Ureter (tissue), 1 donor: ENCODE measurements at places on chromosomes 3 and 15. TPM values are rescaled to one million over a fixed set of nuclear protein-coding genes. Genes with fewer than 3 reads are reported as not detected.

PARP15 gene
- total RNA-seq, result 3.9 TPM

CFAP44 gene
- total RNA-seq, result 19.8 TPM

IMPG2 gene
- total RNA-seq, result 0.31 TPM

ECE2 gene
- total RNA-seq, result 0.81 TPM

- DNase-seq, result no peak
Measured at GRCh38 chr15:98889930-98890695, 117.5 kb downstream of the PGPEP1L start.

DNA sequence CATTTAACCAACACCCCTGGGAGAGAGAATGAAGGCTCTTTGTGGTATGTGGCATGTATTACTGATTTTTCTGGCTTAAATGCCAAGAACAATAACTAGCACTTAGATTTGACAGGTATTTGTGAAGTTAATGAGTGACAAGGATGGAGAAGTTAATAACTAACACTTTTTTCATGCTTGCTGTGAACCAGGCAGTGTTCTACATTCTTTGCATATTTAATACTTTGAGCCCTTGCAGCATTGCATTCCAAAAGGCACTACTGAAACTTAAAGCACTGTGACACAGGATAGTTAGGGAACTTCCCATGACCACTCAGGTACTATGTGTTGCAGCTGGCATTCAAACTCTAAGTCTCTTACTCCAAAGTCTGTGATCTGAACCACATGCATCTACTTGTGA, 650.6 kb downstream of the ZPLD1 start:
- DNase-seq, result no peak

DNA sequence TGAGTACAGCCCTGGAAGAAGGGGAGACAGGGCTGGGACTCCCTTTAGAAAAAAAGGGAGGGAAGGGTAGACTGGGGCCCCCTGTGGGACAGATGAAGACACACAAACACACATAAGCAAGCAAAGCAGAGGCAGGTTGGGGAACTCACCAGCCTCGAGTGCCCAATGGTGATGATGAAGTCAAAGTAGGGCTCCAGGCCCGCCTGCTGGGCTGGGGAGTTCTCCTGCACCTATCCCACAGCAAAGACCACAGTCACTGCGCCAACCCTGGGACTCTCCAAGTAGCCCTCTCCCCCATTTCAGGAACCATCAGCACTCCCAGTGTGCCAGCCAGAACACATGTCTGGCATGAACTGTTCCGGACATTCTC, 4.1 kb downstream of the GORASP1 start:
- peak; percentile 38 for DNase-seq

GRCh38 chr3:136835089-136835812, 16.3 kb downstream of the SLC35G2 start:
- DNase-seq, result no peak

GRCh38 chr3:188916934-188917401, 254.8 kb upstream of the TPRG1 start:
- no peak for DNase-seq

- no peak for DNase-seq
Measured at GRCh38 chr3:107242579-107242978, 134.7 kb upstream of the CCDC54 start.

- DNase-seq, result no peak
Measured at GRCh38 chr3:24389108-24390090, 105.3 kb downstream of the THRB start.

- no peak for DNase-seq
Measured at GRCh38 chr3:117602058-117602644, 892.6 kb downstream of the TUSC7 start.

GRCh38 chr3:139937674-139938279, 2.8 kb downstream of the CLSTN2 start:
- DNase-seq, result peak; percentile 51

GRCh38 chr15:67150023-67150860, 84.8 kb downstream of the SMAD3 start:
- DNase-seq, result peak; percentile 79

DNA sequence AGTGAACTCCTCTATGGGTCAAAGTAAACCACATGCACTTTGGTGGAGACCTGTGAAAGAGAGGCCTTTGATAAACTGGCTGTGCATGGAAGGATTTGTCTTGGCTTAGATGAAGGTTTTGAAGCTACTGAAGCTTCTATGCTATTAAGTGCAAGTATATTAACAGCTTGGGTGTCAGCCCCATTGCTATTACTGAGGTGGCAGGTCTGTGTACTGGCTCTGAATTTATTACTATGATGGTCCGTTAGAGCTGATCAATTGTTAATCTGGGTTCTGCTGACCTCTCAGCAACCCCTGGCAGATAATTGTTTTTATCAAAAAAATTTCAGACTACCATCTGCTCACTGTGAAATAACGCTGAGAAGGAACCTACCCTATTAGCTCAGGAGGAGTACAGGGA, 268.2 kb downstream of the CACNA2D3 start:
- DNase-seq, result no peak

- no peak for DNase-seq
Measured at GRCh38 chr15:37090543-37091175, 9.7 kb downstream of the MEIS2 start.
